ENCODE measurements at places on chromosomes 1 and 21. TPM values are rescaled to one million over a fixed set of nuclear protein-coding genes. Genes with fewer than 3 reads are reported as not detected.

Gene OR2T2
- total RNA-seq = not detected

Gene ELAPOR1
- total RNA-seq = 16.1 TPM

Gene LMOD1
- not detected for total RNA-seq

Gene PRDX1
- total RNA-seq = 18.1 TPM

Gene MRPS15
- 36.4 TPM for total RNA-seq

Gene YRDC
- total RNA-seq = 31.1 TPM

Gene PLPPR4
- not detected for total RNA-seq

Gene NCF2
- total RNA-seq = 2.9 TPM

Gene AADACL4
- not detected for total RNA-seq

Gene PLPPR5
- total RNA-seq = not detected

Gene GJA8
- not detected for total RNA-seq

Gene HES5
- not detected for total RNA-seq

Gene VAV3
- 5.5 TPM for total RNA-seq

Gene CLIC4
- 1.3 TPM for total RNA-seq

Gene RUNX3
- 202 TPM for total RNA-seq

Gene CYP4A11
- not detected for total RNA-seq

Gene TMEM81
- 2.1 TPM for total RNA-seq

Gene LAMC2
- not detected for total RNA-seq

Gene OR2M5
- not detected for total RNA-seq

Gene TNNT2
- not detected for total RNA-seq

Gene PGLYRP4
- total RNA-seq = not detected

Gene CNIH3
- total RNA-seq = 1.8 TPM

Gene BARHL2
- not detected for total RNA-seq

Gene OTUD3
- 12.6 TPM for total RNA-seq

Gene TNFRSF8
- 0.14 TPM for total RNA-seq
